ENCODE measurements at places on chromosomes 7 and 10. TPM values are rescaled to one million over a fixed set of nuclear protein-coding genes. Genes with fewer than 3 reads are reported as not detected.

MKI67 gene
- 1.2 TPM for total RNA-seq

DNA sequence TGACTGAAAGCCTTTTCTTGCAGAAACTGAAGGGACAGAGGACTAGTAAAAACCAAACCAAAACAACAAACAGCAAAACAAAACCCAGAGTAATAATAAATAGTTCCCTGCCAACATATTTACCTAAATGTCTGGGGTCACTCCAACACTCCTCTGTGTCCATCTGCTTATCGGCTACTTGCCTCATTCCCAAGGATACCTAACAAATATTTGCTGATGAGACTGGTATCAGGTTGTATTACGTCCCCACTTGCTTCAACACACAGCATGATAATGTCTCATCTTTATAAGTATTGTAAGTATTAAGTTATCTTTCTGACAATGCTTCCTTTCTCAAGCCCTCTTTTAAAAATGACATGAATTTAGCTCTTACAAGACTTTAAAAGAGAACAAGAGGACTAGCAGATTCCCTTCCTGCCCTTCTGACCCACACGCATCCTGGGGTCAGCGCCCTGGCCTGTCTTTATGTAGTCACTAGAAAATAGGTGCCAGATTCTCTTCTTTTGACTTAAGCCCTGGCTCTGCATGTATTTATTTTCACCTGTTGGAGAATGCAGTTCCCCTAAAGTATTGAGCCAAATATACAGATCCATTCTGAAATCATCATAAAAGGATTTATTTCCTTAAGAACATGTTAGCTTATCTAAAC lies 110.2 kb downstream of the SEM1 start:
- no peak for DNase-seq

GRCh38 chr7:33300131-33300530 lies 170.8 kb downstream of the BBS9 start:
- no peak for DNase-seq

- no peak for DNase-seq
Measured at GRCh38 chr7:95066737-95067530, 159.5 kb downstream of the PPP1R9A start.

DNA sequence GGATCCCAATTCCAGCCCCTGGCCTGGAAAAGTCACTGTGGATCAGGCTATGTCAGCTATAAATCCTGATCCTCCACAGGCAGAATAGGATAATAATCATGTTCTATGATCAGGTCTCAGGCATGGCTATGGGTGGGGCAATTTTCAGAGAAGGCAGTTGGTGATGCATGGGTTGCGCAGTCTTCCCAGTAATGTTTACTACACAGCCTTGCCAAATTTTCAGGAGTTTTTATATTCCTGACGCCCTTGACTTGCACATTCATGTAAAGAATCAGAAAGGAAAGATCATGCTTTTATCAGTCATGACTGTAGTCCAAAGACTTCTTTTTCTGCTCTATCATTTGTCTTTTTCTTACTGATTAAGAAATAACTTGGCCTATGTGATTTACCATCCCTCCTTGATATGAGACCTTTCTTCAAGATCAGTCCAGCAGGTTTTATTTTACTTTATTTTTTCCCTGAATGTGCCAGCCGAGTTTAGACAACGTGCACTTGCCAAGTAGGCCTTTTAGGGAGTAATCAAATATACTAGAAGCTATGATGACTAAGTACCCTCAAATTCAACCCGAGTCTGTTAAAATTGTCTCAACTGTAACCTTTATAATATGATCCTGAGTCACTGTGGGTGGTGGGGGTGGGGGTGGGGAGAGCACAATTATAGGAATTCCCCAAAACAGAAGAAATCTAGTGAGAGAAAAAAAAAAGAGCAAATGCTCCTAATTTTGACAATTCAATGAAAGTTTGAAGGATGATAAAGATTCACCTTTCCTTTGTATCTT lies 31.9 kb downstream of the ARL4A start:
- no peak for DNase-seq

DNA sequence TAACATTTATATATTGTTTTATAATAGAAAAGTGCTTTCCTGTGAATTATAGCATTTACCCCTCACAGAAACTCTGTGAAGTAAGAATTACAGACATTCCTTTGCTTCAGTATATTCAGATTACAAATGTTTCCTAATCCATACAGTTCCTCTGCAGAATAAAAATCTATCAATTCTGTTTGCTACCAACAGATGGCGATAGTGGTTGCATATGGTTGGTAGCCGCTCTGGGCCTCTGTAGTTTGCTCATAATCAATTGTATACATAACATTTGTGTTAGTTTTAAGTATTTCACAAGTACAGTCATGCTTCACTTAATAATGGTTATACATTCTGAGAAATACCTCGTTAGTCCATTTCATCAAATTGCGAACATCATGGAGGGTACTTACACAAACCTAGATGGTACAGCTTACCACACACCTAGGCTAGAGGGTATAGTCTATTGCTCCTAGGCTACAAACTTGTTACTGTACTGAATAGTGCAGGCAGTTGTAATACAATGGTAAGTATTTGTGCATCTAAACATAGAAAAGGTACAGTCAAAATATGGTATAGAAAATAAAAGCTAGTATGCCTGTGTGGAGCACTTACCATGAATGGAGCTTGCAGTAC lies 94.4 kb upstream of the STEAP4 start:
- DNase-seq = no peak

DNA sequence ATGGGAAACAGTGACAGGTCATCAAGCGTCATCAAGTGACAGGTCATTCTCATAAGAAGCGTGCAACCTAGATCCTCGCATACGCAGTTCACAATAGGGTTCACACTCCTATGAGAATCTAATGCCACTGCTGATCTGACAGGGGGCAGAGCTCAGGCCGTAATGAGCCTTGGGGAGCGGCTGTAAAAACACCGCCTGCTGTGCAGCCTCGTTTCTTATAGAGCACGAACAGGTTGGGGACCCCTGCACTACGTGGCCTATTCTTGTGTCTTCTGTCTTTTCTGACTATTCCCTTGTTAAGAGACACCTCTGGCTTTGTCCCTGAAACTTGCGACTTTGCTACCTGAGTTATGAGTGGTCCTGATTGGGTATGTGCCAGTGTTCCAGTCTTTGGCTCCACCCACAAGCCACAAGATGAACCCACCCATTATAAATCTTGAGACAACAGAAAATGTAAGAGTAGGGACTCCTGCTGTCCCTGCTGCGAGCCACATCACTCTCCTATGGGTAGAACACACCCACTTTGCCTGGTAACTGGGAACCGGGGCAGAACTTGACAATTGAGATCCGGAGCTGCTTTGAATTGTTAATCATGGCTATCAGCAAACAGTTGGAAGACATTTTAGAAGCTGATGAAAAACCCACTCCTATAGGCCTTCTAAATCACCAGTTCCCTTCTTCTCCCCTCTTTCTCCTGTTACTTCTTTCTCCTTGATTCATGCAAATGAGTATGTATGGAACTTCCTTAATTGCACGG lies 55.8 kb upstream of the EXOC4 start:
- DNase-seq = no peak

GJC3 gene
- 0.41 TPM for total RNA-seq

DNA sequence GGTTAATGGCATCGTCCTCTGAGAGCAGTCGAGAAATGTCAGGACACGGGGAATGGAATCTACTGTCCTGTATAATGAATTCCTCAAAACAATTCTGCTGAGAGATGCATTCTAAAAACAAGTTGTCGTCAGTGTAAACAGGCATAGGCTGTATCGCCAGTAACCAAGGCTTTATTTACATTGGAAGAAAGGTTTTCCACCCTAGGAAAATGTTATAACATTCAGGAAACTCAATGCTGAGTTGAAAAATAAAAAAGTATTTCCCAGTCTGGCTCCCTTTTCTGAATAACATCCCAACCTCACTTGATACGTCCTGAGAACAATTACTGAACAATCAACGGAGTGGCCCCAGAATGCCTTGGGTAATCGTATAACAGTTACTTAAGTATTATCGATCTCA lies 79.6 kb upstream of the UCN3 start:
- no peak for DNase-seq

All from frontal cortex (tissue), 4 donors.